ENCODE measurements at places on chromosomes 3 and 15.

DNA sequence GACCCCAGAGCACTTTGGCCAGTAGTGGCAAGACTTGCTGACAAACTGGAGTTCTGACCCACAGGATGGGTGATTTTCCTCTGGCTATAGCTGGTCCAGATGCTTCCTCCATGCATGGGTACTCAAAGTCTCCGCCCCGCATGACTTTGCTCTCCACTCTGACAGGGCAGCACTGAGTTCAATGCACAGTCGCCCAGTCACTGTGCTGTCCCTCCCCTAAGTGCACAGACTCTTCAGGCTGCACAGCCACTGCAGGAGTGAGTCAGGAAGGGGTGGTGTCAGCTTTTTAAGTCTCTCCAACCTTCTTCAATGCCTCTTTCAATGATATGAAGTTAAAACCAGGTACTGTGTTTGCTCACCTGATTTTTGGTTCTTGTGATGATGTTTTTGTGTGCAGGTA, 17.8 kb downstream of the TEX9 start:
- DNase-seq = no peak

DNA sequence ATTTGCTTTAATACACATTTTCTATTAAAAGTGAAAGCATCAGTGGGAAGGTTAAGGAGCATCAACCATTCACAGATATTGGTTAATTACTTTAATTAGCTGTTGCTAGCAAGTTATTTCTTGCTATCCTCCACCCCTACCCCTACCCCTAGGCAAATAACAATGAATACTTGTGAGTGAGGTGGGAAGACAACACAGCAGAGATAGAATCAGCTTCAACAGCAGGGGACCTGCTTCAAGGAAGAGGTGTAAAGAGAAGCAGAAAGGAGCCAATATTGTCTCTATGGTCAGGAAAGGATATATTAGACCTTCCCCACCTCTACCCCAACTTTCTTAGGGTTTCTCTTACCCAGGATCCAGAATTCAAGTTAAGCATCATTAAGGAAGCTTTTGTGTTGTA, 149.4 kb downstream of the SNRK start:
- DNase-seq = no peak

GRCh38 chr3:39474126-39474515, 6.6 kb downstream of the MOBP start:
- no peak for DNase-seq

GRCh38 chr3:187714404-187714979, 12.1 kb upstream of the RTP2 start:
- peak; percentile 73 for DNase-seq

DNA sequence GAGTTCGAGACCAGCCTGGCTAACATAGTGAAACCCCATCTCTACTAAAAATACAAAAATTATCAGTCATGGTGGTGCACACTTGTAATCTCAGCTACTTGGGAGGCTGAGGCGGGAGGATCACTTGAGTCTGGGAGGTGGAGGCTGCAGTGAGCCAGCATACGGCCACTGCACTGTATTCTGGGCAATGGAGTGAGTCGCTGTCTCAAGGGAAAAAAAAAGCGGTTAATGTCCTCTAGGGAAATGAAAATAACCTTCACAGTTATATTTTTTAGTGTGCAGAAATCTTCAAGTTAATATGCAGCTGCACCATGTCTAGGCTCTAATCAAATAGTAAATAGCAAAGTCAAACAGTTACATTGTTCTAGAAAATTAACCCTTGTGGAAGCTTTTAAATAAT, 14.8 kb downstream of the CEP19 start:
- DNase-seq = no peak

DNA sequence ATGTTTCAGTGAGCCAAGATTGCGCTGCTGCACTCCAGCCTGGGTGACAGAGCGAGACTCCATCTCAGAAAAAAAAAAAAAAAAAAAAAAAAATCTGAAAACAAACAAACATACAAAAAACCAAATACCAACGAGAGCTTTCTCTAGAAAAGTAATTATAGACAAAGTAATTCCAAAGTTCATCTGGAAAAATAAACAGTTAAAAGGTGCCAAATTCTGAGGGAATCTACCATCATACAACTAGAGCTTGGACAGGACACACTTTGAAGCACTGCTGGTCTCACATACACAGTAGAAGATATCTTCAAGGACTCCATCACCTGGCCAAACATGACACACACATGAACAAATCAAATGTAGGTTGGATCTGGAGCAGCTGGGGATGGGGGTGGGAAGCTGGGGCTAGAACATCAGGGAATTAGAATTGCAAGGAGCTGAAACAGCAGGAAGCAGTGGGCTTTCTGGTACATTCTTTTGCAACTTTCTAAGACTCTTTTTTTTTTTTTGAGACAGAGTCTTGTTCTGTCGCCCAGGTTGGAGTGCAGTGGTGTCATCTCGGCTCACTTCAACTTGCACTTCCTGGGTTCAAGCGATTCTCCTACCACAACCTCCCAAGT, 41.1 kb upstream of the CTSH start:
- no peak for DNase-seq

GRCh38 chr3:69288161-69288895, 97.6 kb downstream of the FRMD4B start:
- peak; percentile 78 for DNase-seq

- DNase-seq = no peak
These were observed 2.2 kb downstream of the RBP1 start for GRCh38 chr3:139537361-139537760.

- DNase-seq = no peak
These were observed 1302.0 kb upstream of the GBE1 start for GRCh38 chr3:83063446-83063845.

DNA sequence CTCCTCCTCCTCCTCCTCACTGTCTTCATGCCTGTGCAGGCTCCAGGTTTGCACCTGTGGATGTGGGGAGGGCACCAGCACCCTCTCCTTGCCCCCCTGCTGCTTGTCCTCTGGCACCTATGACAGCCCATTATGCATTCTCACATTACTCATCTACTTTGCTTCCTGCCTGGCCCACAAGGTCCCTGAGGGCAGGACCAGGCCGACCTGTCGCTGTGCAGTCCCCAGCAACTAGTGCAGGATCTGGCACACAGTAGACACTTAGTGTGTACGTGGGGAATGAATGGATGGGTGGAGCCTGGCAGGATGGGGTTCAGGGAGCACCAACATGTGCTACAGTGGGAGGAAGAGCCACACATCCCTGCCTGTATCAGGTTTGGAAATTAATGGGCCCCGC, 58.3 kb upstream of the TMEM115 start:
- no peak for DNase-seq

GRCh38 chr15:73809728-73810501, 56.8 kb upstream of the INSYN1 start:
- DNase-seq = no peak

- DNase-seq = no peak
These were observed 124.8 kb upstream of the TNIK start for GRCh38 chr3:171585039-171585438.

DNA sequence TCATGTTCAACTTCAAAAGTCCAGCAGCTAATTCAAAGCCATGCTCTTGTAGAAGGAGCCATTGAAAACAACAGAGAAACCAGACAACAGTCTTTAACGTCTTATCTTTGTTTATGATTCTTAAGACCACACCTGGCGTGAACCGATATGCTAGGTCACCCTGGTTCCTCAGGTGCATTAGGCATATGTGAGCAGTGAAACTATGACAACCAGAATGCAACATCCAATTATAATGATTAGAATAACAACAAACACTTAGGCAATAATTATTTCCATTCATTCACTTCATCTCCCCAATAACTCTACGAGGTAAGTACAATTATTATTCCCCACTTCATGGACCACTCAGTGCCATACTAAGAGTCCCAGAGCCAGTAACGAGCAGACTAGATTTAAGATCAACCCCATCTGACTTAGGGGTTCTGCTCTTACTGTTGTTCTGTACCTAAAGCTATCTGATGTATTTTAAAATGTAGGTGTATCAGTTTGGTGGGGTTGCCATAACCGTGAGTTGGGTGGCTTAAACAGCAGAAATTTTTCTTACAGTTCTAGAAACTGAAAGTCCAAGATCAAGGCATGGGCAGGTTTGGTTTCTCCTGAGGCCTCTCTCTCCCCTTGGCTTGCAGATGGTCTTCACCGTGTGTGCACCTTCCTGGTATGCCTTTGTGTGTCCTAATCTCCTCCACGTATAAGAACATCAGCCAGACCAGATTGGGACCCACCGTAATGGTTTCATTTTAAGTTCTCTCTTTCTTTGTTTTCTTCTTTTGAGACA, 997.8 kb upstream of the CFAP20DC start:
- no peak for DNase-seq

DNA sequence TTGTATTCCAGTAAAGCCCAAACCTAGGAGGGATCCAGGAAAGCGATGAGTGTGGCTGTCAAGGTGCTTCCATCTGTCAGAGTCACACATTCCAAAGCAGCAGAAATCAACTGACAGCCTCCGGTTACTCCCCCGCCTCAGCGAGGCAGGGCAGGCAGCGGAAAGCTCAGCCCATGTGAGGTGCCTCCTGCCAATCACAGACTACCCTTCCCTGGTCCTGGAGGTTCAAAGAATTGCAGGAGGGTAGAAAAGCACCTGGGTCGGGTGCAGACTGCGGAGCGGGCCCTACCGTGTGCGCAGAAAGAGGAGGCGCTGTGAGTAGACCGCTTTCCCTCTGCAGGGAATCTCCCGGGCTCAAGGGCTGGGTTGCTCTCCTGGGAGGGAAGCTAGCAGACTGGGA, at the start of gene UPK1B:
Gene UPK1B, plus strand, starts transcription at position 274 of the 400 bp plus-strand sequence. CDS start 13,144 bp downstream, outside the sequence.
- DNase-seq = no peak

GRCh38 chr3:45593708-45594601, 596 bp upstream of the LIMD1 start:
- DNase-seq = peak; percentile 62

- DNase-seq = no peak
These were observed 64.2 kb downstream of the TBC1D5 start for GRCh38 chr3:17678116-17678741.

DNA sequence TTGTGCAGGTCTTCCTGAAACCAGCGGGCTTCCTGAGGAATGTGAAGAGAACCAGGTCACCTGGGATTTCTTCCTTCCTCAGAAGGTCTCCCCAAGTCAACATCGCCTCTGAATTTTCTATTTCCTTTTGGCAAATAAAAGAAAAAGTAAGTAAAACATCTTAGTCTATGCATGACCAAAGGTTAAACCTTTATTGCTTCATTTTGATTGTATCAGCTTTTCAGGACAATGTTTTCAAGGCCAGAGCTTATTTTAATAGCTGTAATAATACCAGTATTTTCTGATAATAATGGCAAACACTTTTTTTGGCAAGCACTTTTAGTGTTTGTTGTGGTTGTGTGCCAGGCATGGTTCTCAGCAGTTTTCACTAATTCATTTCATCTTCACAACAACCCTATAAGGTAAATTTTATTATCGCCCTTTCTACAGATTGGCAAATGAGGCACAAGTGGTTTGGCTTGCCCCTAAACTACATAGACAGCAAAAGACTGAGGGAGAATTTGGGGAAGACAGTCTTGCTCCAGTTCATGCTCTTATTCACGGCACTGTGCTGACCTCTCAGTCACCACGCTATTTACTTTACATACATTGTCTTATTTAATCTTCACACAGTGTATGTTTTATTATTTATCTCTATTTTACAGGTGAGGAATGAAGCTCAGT, 110.4 kb downstream of the RPL22L1 start:
- DNase-seq = no peak

DNA sequence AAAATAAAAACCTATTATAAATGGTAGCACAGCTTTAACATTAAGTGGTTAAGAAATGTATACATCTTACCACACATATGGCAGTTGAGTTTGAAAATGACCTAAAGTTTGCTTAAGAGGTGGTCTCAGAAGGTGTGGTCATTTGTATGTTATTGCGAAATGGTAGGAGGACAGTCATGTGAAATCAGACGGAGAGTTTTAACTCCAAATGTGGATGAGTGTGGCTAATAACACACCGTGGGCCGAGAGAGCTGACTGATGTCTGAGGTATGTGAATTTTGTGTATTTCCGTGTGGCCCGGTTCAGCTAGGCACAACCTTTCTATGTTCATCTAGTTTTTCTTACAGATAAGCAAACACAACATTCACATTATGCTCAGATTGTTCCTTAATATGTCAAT, 71.9 kb downstream of the ARNT2 start:
- DNase-seq = no peak

DNA sequence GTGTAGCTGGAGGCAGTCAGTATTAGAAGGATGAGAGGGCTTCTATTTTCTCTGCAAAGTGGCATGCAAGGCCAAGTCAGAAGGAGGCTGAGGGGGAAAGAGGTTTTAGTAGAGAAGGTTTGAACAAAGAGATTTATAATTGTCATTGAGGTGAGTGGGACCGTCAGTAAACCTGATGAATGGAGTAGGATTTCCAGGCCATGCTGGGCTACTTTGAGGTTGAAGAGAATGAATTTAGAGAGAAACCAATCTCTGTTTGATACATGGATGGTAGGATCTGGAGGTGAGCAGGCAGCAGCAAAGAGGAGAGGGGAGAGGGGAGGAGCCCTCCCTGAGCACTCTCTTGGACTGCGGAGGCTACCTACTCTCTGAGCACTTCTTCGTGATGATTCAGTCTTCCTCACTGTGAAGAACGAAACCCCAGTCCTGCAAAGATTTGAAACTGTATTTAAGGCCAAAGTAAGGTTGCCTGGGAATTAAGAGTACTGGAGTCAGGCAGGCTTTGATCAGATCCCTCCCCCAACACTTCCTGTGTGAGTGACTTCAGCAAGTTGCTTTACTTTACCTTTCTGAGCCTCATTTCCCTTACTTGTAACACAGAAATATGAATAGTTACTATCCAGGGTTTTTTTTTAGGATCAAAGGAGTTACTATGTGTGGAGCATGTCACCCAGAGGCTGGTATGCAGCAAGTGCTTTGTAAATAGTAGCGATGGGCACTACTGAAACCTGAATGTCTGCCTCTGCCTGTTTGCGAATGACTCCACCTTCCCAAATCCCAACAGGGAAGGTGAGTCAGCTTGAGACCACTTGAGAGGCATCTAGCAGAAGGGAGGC, 75.8 kb downstream of the RPL39L start:
- DNase-seq = no peak

- DNase-seq = no peak
These were observed 176.0 kb upstream of the SLC24A5 start for GRCh38 chr15:47944637-47945288.

- no peak for DNase-seq
These were observed 293.6 kb downstream of the FGF12 start for GRCh38 chr3:192433704-192434103.

- DNase-seq = no peak
These were observed 284.7 kb upstream of the STT3B start for GRCh38 chr3:31247850-31248562.

GRCh38 chr3:183443395-183444385, 15.3 kb upstream of the MCF2L2 start:
- DNase-seq = no peak

- no peak for DNase-seq
These were observed 104.4 kb downstream of the LRRK1 start for GRCh38 chr15:101023501-101024072.
